CD14-positive monocyte (primary cell): ENCODE measurements at places on chromosomes 7 and 10.
A peak's percentile ranks its signal among the peaks of the same experiment; 100 is the strongest.

DNA sequence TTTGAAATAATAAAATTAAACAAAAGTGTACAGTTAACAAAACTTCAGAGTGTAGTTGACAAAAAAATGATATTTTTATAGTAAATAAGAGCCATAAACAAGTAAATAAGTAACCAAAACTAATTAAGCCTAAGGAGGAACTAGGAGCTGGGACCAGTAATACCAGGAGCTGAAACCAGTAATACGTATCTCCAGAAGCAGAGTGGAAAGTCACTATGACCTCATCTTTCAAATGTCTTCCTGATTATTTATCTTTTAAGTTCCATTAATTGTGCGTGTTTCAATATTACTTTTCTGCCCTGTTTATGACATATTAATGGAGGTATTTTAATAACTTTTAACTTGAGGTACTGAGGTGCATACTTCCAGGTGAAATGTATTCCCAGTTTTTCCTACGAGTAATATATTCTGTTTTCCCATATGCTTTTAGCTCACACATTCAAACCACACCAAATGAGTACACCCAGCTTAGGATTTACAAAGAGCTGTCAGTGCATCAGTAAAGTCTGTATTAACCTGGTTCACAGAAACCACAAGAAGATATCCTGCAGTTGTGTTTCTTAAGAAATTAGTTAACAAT is 283.7 kb upstream of the HGF start:
- no peak for DNase-seq

GRCh38 chr7:66697449-66698438 is 42.8 kb upstream of the RABGEF1 start:
- no peak for DNase-seq

DNA sequence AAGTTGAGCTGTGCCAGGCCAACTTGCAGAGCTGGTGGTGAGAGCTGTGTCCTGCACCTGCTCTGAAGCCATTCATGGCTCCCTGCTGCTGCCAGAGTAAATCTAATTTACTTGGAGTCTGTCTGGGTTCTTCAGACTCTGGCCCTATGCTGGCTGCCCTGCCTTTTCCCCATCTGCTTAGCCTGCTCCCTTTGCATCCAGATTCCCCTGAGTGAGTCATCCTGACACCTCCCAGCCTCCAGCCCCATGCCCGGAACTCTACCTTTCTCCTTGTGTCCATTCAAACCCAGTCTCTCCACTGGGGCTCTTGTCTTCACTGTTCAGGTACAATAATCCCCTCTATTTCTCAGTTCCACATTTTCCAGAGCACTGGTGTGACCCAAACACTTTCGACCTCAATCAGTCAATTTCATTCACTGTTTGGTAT is 434.4 kb upstream of the ZMIZ1 start:
- DNase-seq = no peak

DNA sequence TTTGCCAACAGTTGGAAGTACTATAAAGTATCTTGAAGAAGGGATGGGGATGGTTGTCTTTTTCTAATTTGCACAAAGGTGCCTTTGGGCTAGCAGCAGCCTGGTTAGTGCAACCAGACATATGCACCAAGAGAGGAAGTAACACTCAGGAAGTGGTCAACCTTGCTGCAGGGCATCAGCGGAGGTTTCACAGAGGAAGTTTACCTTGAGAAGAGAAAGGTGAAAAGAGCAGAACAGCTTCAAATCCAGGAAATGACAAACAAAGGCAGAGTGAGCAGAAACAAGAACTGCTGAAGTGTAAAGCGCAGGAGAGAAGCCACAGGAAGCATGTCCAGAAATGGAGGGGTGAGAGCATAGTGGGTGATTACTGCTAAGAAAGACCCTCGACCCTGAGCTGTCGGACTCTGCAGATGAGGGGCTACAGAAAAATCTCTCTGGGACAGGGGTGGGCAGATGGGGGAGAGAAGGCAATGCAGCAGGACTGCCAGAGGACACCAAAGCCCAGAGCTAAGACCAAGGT is 66.9 kb downstream of the STK17A start:
- DNase-seq = peak; percentile 35

DNA sequence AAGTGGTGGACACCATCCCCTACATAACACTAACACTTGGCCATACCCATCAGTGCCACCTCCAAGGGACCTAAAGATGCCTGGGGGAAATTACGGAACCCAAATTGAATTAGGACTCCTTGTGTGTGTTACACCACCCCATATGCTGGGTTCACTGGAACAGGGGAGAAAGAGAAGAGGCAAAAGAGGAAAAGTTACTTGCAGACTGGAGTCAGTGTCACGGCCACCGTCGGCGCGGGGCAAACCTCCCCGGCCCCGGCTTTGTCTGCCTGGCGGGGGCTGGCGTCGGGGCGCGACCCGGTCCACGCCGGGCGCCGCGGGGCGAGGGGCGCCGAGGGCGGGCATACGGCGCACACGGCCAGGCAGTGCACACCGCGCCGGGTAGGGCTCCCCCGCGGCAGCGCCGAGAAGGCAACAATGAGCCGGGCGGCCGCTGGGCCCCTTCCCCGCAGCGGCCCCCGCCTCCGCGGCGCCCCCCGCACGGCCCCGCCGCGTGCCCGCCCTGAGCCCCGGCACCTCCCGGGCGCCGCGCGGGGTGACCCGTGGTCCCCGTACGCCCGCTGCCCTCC is 171.1 kb downstream of the FAM107B start:
- DNase-seq = peak; percentile 49

DNA sequence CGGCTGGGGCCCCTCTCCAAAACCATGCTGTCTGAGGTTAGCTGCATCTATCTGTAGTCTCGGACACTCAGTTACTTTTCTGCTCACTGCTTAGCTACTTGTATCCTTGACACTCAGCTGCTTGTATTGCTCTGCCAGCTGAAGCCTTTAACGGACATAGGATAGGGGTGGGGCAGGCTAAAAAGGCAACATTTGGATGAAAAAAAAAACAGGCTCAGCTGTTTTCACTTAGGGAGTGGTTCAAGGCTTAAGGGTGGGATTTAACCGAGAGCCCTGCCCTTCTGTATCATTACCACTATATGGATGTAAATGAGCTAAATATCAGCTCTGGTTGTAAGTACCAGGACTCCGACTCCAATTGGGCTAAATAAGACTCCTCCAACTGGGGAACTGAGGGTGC is 28.6 kb downstream of the LSMEM1 start:
- no peak for DNase-seq

GRCh38 chr10:76644476-76644875 is 993.1 kb downstream of the KCNMA1 start:
- no peak for DNase-seq

GRCh38 chr10:63008491-63008890 is 124.6 kb upstream of the NRBF2 start:
- no peak for DNase-seq

GRCh38 chr7:50674896-50675835 is 107.5 kb downstream of the GRB10 start:
- DNase-seq = no peak

DNA sequence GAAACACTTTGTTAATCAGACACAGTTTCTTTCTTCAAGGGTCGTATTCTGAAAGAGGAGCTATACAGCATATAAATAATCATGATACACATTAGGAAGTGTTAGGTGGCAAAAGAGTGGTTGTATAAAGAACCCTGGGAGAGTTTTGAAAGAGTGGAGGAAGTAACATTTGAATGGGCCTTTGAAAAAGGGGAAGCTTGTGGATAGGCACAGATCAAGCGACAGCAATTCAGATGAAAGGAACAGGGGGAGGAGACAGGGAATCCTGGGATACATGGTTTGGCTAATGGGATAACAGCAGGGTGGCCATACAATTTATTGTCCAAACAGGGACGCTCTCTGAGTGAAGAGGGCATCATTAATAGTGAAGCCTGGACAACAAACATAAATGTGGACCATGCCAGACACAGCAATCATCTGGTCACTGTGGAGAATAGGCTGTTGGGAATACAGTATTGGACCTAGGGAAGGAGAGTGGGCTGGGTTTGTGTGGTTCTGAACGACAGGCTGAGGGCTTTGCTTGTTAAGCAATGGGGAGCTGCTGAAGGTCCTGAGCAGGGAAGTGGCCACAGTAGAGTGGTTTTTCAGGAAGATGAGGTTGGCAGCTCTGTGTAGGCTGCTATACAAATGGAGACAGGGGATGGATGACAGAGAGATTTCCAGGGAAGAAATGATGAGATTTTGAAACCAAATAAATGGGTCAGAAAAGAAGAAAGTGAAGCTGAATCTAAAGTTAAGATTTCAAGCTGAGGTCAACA is 75.9 kb downstream of the ICA1 start:
- DNase-seq = peak; percentile 43

- DNase-seq = no peak
Observed at GRCh38 chr7:69597278-69598076, 798 bp upstream of the AUTS2 start.

DNA sequence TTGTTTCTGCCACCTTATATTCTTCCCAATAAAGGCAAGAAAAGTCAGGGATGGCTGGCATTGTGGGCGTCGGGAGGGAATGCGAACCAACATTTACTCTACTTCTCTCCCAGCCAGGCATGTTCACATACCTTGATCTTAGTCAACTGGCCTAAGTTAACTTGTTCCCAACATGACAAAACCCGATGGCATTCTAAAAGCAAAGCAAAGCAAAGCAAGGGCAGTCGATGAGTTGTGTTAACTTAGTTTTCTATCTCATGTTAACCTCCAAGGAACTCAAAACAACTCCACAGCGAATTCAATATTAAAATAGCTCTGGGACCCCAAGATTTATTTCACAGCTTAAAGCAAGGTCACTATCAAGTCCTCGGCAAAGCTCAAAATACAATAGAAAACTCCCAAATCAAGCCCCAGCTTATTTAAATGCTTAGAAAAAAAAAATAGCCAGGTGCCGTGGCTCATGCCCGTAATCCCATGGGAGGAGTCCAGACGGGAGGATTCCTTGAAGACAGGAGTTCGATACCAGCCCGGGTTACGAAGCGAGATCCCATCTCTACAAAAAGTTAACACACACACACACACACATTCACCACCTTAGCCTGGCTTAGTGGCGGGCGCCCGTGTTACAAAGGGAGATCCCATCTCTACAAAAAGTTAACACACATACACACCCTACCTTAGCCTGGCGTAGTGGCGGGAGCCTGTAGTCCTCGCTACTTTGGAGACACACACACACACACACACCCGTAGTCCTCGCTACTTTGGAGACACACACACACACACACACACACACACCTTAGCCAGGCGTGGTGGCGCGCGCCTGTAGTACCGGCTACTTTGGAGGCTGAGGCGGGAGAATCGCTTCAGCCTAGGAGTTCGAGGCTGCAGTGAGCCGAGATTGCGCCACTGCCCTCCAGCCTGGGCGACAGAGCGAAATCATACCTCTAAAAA is 901 bp upstream of the CCNY start:
- no peak for DNase-seq
